Activated T-helper 1 cell treated with anti-CD3 and anti-CD28 coated beads, Interleukin-2, amount 50 U/mL, for 16 hours (primary cell): ENCODE measurements at places on chromosomes 7 and 10.

DNA sequence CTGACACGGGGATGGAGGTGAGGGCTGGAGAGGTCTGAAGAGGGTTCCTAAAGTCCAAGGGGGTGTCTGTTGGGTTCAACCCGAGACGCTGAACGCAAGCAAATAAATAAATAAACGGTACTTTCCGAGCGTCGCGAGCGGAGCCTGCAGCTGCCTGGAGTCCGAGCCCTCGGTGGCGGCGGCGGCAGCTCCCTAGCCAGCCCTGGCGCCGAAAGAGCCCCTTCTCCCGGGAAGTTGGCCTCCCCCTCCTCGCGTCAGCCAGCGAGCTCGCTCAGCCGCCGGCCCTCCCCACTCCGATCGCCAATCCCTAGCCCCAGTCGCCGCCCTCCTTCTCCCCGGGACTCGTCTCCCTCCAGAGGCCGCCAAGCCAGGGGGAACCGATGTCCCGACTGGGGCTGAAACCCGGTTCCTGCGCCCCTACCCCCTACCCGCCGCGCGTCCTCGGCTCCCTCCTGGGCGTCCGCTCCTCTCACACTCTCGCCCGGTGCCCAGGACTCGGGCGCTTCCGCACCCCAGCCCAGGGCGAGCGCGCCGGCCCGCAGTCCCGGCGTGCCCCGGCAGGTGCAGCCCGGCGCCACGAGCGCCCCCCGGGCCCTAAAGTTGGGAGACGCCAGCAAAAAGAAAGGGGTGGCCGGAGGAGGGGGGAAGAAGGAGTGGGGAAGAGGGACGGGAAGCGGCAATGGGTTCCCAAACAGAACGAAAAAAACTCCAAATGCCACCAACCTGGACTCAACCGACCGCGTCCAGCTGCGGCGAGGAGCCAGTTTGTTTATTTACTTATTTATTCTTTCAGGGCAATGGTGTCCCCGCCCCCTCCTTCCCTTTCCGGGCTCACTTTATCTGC is at the start of gene GFRA1:
GFRA1 (minus strand) TSS at position 767 of the 844 bp plus-strand sequence. CDS start 1,177 bp downstream, outside the sequence.
- DNase-seq, result no peak

GRCh38 chr7:12731214-12731656 is 43.8 kb downstream of the ARL4A start:
- DNase-seq, result no peak

DNA sequence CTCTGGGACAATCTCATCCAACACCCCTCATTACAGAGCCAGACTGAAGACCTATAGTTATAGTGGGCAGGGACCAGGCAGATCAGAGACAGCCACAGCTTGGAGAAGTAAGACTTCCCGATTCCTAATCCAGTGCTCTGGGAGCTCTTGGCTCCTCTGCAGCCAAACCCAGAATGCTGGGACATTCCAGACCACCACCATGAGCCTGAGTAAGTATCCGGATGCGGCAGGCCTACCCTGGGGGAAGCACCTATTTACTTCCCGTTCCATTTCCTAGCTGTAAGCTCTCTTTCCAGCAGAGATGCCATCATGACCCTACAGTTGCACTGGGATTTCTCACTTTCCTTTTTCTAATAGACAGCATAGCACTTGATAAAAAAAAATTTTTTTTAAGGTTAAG is 16.4 kb downstream of the HIP1 start:
- no peak for DNase-seq

- DNase-seq, result no peak
Measured at GRCh38 chr10:86583983-86584382, 62.4 kb upstream of the WAPL start.

DNA sequence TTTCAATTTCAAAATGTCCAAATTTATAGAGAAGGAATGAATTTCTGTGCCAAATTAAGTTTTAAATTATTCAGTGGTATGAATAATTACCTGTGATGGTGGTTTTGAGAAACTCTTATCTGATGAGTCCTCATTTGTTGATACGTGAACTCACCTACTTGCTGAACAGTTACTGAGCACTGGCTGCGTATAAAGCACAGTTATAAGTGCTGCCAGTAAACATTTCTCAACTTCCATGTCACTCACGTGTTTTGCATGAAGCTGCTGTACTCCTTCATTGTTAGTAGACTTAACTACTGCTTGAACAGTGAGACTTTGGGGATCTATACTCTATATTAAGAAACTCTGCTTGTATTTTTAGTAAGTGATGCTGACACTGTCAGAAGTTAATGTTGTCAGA is 269.1 kb upstream of the FZD8 start:
- DNase-seq, result no peak

DNA sequence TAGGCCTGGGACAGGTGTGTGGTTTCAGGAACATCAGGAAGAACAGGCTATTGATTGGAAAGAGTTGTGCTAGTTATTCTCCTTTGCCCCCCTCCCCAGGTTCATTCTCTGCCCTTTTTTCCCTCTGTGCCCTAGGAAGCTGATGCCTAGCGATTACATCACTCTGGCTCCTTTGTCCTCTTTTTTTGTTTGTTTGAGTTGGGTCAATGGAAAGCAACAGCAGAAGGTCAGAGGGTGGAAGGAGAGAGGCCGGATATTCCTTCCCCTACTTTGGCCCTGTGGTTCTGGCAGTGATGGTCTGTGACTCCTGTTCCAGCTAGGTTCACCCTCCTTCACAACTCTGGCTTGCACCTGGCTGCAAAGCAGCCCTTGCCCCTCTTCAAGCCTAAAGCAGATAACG is 18.9 kb downstream of the LOXL4 start:
- DNase-seq, result no peak

GRCh38 chr7:6618621-6619020 is 3.2 kb downstream of the ZNF853 start:
- DNase-seq, result no peak

- no peak for DNase-seq
Measured at GRCh38 chr7:75614401-75614800, 122.3 kb downstream of the SPDYE5 start.
